ENCODE measurements at places on chromosomes 16 and 17.

DNA sequence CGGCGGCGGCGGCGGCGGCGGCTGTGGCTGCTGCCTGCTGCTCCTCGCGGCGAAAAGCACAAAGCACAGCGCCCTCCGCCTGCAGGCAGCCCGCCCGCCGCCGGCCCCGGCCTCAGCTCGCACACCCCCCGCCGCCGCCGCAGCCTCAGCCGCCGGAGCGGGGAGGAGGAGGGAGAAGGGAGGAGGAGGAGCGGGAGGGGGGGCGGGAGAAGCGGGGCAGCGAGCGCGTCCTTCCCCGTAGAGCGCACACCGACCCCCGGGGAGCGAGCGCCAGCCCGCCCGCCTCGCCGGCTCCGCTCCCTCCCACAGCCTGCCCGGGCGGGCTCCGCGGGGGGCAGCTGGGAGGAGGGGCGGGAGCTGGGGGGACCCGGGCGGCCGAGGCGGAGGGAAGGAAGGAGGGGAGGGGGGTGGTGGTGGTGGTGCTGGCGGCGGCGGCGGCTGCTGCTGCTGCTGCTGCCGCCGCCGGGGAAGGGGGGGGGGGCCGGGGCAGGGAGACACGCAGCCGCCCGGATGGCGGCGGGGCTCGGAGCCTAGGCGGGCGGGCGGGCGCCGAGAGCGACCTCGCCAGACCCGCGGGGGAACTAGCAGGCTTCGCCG, at the start of gene UBTF:
UBTF (minus strand) TSS at position 60 of the 597 bp plus-strand sequence. CDS start 1,446 bp downstream, outside the sequence.
- DNase-seq, result peak; percentile 78

DNA sequence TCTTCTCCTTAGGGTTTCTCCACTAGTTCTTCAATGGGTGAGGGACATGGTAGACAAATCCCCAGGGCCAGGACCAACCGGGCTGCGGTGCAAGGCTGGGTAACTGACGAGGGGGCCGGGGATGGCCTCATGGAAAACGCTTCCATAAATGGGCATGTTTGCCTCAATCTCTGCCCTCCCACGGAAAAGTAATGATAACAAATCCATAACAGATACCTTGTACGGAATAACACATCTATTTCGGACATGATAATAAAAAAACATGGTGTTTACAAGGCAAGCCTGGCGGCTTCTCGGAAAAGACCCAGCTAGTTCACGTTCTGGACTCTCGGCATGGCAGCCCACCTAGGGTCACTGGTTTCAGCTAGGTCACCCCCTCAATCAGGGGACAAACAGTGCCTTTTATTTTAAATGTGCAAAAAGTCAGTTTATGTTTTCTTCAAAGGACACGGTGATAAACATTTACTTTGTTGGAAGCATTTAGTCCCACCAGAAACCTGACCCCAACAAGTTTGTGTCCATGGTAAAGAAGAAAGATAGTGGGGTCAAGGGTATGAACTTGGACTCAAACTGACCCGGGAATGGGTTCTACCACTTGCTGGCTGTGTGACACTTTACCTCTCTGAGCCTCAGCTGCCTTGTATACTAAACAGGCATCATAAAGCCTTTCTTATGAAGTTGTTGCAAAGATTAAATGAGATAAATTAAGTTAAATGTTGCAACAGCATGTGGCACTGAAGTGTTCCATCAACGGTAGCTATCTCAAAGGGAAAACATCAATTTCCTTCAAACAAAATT, 1.7 kb downstream of the MYH11 start:
- no peak for DNase-seq

DNA sequence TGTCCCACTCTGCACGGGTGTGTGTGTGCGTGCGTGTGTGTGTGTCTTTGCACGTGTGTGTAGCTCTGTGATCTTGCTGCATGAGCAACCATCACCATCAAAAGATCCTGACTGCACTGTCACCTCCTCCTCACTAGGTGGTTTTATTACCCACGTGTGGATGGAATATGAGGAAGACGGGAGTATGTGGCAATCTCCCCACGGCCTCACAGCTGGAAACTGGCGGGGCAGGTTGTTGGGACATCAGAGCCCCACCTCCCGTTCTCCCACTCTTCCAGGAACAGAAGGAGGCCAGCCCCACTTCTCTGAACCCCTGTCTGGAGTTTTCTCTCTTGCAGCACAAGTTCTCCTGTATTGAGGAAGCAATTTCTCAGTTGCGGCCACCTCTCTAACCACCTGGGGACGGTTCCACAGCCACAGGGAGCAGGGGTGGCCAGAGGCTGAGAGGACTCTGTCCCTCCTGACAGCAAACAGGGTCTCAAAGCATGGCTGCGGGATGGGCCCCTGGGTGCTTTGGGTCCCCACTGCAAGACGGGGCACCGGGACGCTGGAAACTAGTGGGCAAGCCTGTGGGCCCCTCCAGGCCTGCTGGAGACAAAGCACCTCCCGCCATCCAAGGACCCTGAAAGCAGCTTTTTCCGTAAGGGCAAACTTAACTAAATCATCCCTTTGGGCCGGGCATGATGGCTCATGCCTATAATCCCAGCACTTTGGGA, 27.9 kb upstream of the ATP2C2 start:
- no peak for DNase-seq

DNA sequence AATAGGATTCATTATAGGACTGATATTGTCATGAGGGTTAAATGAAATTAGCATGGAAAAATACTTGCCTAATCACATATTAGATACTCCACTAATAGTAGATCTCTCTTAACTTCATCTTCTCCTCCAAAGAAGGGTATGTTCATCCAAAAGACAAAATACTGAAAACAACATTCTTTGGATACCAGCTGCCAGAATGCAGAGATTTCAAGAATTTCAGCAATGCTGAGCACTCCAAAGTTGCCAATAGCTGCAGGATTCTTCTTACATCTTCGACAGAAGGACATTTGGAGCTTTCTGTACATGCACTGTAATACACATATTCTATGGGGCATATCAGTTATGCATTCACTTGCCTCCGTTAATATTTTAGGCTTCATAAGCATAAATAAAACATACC, 436.5 kb downstream of the HAPSTR1 start:
- DNase-seq, result no peak

DNA sequence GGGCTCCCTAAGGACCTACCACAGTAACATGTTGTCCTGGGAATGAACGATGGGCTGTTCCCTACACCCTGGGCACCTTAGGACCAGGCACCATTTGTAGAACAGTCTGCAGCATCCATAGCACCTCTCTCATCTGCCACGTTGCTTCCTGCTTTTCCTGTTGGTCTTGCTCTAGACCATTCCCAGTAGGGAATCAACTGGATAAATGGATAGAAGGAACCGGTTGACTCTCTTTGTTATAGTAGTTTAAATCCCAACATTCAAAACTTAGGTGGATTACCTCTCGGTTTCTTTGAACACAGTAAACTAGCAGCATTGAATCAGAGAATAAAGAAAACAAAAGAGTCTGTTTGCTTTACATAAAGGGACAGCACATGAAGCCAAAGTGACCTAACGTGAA, 159.1 kb downstream of the HS3ST3B1 start:
- DNase-seq, result no peak

GRCh38 chr17:373613-374230, 21.1 kb upstream of the RPH3AL start:
- DNase-seq, result no peak

DNA sequence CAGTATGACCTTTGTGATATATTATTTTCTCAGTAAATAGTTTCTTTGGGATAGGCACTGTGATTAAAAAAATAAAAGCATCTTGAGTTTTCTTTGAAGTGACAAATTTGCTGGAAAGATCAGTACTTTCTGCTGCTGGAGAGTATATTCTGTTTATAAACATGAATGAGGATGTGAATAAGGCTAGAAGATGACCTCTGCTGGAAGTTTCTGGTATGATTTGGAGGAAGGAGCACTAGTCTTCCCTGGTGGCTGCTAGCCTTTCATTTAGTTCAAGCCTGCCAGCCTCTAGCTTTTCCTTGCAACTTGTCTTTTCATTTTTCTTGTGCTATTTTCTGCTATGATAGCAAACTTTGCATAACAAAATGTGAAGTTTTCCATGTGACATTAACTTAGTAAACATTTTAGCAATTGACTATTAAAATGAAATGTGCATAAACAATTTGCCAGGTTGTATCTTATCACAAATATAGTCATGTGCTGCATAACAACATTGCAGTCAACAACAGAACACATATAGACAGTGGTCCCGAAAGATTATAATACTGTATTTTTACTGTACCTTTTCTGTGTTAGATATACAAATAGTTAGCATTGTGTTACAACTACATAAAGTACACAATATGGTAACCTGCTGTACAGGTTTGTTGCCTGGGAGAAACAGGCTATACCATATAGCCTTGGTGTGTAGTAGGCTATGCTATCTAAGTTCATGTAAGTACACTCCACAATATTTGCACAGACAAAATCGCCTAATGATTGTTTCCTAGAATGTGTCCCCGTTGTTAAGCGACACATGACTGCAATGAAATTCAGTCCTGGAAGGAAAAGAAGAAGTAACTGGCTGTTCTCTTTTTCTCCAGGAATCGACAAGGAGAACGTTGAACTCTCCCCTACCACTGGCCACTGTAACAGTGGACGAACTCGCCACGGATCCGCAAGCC, 18.1 kb upstream of the RAB11FIP4 start:
- DNase-seq, result no peak

DNA sequence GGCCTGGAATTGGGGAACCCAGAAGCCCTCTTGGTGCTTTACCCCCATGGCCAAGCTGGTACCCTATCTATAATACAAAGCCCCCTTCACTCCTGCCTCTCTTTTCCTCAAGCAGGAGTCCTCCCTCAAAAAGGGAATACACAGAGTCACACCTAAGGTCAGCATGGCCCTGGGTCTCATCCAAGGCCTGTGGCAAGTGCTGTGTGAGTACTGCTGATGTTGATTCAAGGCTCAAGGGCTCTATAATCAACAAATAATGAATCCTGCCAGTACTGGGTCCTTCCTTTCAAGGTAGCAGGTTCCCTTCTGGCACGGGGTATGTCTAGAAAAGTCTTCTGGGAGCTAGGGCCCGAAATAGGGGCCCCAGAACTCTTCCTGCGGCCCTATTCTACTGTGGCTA, 187.3 kb downstream of the CYB561 start:
- DNase-seq, result no peak

GRCh38 chr17:67290711-67291291, 45.8 kb upstream of the HELZ start:
- DNase-seq, result no peak

GRCh38 chr17:37096071-37096470, 147.3 kb downstream of the AATF start:
- DNase-seq, result no peak

DNA sequence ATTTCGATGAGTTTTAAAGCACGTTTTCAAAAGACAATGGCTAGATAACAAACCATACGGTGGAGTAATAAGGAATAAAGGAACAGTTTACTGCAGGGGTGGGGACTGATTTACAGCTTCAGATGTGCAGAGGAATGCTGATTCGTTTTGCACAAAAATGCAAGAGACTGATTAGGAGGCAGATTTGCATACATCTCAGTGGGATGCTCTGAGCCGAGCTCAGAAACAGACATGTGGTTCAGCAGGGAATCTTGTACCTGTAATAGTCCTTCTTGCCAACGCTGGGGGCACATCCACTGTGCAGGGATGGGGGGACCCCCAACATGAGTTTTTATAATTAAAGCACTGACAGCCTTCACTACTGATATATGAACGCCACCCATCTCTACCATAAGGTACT, 308.0 kb downstream of the GRIN2A start:
- DNase-seq, result no peak

DNA sequence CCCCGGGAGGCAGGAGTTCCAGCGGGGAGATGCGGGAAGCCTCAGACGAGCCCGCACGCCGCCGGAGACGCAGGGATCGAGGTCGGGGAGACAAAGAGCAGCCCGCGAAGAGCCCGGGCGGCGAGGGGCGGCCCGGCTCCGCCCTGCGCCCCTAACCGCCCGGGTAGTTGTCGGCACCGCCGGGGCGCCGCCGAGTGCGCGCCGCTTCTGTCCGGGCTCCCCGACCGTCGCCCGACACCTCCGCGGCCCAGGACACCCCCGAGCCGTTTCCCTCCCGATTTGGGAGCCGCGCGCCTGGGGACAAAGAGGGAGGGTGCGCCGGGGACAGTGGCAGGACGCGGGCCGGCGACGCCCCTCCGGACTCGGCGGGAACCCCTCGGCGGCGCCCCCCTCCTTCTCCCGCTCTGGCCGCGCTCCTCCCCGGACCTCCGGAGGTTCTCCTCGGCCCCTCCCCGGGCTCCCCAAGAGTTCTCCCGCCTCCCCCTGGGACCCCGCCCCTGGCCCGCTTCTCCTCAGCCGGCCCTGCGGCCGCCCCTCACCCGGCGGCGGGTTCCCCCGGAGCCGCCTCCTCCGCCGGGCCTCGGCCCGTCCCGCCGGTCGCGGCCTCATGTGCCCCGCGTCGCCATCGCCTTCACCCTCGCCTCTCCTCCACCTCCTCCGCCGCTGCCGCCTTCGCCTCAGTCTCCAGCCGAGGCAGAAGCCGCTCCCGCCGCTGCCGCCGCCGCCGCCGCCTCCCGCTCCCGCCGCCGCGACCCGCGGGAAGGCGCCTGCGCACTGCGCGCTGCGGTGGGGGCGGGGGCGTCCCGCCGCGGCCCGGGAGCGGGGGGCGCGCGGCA, at the start of gene GJC1:
GJC1 (minus strand) TSS at position 765 of the 836 bp plus-strand sequence. CDS start 24,470 bp downstream, outside the sequence.
- DNase-seq, result peak; percentile 77

DNA sequence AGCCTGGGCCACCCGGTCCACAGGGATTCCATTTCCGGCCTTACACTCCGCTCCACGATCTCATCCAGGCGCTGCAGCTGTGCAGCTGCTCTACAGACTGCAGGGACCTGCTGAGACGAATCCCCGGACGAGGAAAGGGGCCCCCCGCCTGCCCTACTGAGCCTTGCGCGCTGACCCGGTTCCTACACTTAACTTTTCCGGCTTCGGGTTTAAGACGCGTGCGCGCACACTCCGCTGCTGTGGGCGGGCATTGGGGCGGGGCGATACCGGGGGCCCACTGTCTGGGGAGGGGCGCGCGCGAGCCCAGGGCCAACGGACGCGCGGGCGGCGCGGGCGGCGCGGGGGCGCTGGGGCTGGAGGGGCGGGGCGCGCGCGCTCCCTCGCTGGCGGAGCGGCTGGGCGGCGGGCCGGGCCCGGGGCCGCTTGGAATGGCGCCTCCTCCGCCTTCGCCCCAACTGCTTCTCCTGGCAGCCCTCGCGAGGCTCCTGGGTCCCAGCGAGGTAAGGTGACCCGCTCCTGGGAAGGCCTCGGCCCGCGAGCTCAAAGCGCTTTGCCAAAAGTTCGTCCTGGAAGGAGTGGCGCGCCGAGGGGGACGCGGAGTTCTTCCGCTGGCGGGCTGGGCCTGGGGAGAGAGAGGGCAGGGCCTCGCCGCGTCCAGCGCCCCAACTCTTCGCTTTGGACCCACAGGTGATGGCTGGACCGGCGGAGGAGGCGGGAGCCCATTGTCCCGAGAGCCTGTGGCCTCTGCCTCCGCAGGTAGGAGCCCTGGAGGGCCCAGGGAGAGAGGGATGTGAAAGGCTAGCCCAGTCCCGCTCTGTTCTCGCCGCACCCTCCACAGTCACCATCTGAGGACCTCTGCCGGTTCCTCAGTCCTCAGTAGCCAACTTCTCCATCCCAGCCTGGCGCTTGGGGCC, at the start of gene TP53I13:
TP53I13 (plus strand) TSS at position 371 of the 914 bp plus-strand sequence; CDS start at position 429, 58 bp downstream.
- peak; percentile 91 for DNase-seq
